NCI-H2081 treated with DMSO at 0.1 percent for 48 hours (cell line): ENCODE measurements at places on chromosomes 5 and 9.

DNA sequence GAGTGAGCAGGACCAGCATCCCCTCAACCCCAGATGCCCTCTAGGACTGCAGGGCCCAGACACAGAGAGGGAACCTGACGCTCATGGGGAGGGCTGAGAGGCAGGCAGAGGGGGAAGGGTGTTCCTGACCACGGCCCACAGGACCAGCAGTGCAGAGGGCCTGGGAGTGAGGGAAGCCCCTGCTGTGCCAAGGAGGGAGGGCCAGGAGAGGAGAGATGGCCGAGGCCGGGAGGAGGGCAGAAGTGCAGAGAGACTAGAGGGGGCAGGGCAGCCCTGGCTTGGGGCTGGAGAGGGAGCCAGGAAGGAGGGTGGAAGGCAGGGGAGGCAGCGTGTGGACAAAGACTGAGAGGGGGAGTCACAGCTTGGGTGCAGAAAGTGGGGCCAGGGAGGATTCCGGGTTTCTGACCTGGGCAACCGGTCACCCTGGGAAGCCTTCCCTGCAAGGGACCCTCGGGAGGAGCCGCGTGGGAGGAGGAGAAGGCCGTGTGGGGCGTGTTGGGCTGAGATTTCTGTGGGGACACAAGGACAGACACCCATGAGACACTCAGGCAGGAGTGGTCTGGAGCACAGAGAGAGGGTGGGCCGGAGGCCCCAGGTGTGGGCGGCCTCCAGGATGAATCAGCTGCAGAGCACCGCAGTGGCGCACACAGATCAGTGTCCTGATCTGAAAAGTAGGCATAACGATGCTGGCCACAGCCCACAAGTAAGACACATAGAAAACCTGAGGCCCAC is 117.5 kb downstream of the ADAMTS2 start:
- DNase-seq: no peak

- peak; percentile 57 for DNase-seq
Measured at GRCh38 chr9:126146254-126147145, 180.1 kb upstream of the MVB12B start.

DNA sequence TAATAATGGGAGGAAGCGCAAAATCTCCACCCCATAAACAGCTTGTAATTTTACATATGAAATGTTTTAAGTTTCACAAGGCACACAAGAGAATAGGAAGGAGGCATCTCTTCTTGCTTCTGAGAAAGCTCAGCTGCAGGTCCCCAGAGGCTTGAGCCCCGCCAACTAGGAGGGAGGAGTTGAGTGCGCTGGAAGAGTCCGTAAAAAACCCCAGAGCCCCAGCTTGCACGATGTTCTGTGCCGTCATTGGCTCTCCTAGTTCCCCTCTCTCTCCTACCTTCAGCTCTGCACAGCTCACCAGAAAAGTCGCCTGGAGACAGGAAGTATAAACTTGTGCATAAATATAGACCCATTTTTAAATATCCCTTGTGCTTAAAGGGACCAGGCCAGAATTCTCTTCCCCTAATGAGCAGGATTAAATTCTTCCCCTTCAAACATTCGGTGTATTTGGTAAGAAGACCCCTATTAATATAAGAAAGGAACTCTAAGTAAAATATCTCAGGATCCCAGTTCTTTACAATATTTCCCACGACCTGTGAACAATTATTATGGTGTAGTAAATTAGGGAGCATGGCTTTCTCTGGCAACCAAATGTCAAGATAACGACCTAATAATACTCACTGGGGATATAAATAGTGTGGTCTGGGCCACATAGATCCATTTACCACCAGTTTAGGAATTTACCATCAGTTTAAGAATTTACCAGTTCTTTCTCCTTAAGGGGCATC is 13.7 kb downstream of the GLRX start:
- DNase-seq: no peak

DNA sequence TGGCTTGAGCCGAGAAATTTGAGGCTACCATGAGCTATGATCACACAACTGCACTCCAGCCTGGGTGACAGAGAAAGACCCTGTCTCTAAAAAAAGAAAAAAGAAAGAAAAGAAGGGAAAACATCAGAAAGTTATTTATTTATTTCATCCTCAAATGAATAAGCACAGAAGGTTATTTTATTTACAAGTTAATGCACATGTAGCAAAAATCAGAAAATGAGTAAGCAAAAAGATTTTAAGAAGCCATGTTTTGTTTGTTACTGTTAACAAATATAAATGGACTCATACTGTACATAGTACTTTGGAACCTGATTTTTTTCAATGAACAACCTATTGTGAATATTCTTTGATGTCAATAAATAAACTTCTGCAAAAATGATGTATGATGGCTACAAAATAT is 47.2 kb downstream of the NRG2 start:
- DNase-seq: no peak

GRCh38 chr5:143396353-143396940 is 7.0 kb downstream of the NR3C1 start:
- no peak for DNase-seq

- DNase-seq: no peak
Measured at GRCh38 chr9:111663301-111663823, 2.0 kb downstream of the GNG10 start.

- DNase-seq: no peak
Measured at GRCh38 chr5:80987078-80987766, 27.1 kb downstream of the RASGRF2 start.

DNA sequence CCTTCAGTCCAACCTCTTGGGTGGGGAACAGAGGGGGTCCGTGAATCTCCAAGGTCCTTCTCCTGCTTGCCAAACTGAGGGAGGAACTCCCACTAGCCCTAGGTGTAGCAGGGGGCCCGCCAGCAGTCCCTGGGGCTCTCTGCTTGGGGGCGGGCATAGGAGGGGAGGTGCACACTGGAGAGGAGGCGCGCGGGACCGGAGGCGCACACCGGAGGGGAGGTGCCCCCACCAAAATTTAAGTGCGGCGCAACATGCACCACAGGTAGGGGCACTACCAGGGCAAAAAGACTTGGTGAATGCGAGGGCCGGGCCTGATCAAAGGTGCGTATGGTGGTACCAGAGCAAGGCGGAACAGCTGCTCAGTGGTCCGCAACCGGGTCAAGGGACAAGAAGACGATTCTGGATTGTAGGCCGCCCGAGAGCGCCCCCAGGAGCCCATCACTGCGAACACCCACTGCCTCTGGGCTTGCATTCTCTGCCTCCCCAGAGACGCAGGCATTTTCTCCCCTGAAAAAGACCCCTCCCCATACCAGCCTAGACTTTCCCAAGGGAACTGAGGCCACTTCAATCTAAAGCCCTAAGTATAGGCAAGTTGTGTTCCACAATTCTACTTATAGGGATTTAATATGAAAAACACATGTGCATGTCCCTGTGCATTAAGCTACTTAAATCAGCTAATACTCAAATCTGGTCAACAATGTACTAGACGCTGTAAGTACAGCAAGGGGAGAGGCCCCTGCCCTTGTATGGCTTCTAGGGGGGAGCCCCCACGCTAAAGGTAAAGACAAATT is 50.6 kb downstream of the TGFBI start:
- no peak for DNase-seq

- no peak for DNase-seq
Measured at GRCh38 chr9:120980951-120981350, 54.4 kb upstream of the TRAF1 start.

DNA sequence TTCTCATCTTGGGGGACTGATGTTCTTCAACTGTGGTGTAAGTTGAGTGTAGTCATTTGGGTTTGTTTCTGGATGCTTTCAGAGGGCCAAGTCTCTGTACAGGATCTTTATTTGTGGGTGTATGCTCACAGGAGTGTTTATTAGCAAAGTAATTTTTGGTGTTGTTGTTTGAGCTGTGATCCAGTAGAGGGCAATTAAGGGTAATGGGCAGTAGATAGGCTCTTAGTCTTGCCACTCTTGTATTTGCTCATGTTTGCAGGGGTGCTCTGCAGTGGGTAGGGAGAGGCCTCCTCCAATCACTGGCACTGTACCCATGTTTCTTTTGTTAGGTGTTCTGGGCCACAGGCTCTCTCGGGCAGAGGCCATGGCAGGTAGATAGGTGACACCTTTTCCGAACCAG is 45.9 kb upstream of the ITGA2 start:
- DNase-seq: no peak

GRCh38 chr5:43675357-43675756 is 72.4 kb downstream of the NNT start:
- no peak for DNase-seq

- DNase-seq: no peak
Measured at GRCh38 chr9:108978205-108978604, 35.1 kb downstream of the CTNNAL1 start.

DNA sequence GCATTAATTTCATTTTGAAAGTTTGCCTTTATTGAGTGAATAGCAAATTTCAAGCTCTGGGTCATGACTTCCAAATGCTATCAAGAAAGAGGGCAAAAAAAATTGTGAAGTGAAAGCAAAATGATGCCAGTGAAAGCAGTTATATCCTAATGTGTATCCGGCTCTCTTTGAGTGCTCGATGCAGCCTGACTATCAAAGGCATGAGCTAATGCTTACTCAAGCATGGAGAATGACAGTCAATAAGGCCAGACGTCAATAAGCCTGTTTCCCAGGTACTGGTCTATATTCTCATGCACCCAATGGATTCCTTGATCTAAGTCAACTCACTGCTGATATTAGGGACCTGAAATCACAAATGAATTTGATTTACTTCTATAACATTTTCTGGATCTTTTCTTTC is 435.5 kb downstream of the CAAP1 start:
- no peak for DNase-seq

GRCh38 chr9:18666986-18667772 is 193.2 kb downstream of the ADAMTSL1 start:
- DNase-seq: no peak
